ENCODE measurements at places on chromosomes 5 and 9.

GRCh38 chr9:18233311-18233710 is 240.6 kb upstream of the ADAMTSL1 start:
- DNase-seq, result no peak

DNA sequence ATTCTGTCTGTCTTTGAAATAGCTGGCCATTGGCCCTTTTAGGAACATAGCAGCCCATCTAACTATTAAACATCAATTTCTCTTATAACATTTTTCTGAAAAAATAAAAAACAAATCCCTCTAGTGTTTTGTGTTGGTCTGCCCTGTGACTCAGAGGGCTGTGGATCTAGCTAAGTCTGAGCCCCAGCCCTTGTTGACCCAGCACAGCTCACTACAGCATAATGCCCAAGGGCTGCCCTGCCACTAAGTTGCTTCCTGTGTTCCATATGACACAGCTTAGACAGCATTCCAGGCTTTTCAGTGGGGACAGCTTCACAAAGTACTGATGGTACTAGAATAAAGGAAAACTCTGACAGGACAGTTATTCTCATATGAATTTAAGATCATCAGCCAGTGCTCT is 136.0 kb downstream of the SCAMP1 start:
- DNase-seq, result no peak

GRCh38 chr5:151707567-151707966 is 20.9 kb upstream of the SPARC start:
- DNase-seq, result no peak

GRCh38 chr5:73796164-73797131 is 170.5 kb downstream of the ARHGEF28 start:
- DNase-seq, result peak; percentile 14

DNA sequence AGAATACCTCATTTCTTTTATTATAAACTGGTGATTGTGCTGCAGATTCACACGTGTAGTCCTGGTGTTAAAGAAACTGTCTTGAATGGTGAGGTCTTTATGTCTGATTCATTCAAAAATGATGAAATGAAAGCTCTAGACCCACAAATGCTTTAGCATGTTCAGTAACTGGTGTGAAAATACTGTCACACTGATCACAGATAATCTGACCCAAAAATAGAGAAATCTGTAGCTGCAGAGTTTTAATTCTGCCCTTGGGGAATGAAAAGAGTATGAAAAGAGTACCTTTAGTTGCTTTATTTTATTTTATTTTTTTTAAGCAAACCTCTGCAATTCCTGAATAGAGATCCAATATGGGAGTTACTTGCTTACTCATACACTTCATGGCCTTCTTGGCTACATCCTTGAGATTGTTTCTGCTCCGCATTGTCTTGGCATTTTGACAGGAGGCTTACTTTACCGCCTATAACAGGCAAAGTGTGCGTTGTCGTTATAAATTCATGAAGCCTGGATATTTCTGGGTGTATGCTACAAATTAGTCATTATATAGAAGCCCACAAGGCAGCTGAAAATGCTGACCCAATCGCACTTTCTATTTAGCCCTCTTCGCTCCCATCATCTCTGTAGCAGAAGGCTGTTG is 2.7 kb downstream of the RGMB start:
- DNase-seq, result no peak

- no peak for DNase-seq
Measured at GRCh38 chr5:136906545-136906944, 541.2 kb upstream of the TRPC7 start.

GRCh38 chr5:50969151-50970031 is 303.0 kb downstream of the PARP8 start:
- no peak for DNase-seq

GRCh38 chr5:32172923-32173266 is 1.2 kb downstream of the GOLPH3 start:
- DNase-seq, result peak; percentile 32

DNA sequence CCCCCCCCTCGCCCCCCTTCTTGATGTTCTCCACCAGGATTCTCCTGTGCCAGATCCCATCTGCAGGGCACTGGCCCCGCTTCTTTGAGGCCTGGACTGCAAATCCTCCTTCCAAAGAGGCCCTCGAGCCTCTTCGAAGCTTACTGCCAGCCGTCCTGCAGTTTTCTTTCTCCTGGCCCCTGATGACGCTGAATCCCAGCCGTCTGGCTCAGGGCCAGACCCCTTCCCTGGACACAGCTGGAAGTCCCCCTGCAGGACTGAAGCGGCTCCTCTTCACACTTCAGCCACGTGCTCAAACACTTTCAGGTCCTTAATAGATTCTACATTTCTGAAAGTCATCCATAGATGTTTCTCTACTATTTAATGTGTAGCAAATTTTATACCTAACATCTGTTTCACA is 121.5 kb downstream of the EHMT1 start:
- no peak for DNase-seq

DNA sequence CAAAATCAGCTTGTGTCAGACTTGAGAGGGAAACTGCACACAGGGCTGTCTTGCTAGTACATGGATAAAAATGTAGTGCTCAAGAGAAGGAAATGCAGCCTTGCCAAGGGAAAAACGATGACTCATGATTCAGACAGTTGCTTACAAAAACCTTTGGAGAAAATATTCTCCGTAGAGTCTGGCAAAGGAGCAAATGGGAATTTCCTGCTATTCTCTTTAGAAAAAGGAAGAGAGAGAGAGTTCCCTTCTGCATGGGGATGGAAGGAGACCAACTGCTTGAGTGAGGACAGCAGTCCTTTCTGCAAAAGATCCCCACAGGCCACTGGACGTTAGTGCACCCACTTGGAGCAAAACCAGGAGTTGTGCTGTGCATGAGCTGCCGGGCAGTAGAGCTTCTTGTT is 7.6 kb downstream of the IFNB1 start:
- no peak for DNase-seq

GRCh38 chr5:172334641-172335040 is 51.1 kb upstream of the UBTD2 start:
- DNase-seq, result no peak

DNA sequence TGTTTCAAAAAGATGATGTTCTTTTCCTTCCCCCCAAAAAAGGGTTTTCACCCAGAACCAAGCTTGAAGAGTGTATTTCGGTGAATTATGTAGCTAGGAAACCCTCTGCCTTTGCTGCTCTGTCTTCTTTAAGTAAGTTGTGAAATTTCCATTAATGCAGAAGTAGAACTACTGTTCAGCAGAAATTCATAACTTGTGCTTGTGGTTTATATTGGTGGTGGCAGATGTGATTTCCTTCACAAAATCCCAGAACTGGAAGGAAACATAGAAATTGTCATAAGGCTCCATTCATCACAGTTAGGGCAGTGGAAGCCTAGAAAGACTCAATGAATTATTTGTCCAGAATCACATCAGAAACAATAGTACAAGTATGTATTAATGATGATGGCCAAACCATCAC is 42.1 kb upstream of the DAB2 start:
- no peak for DNase-seq

GRCh38 chr9:100515578-100516494 is 42.9 kb downstream of the TMEFF1 start:
- no peak for DNase-seq

- no peak for DNase-seq
Measured at GRCh38 chr5:160462167-160462566, 40.5 kb downstream of the PTTG1 start.

GRCh38 chr9:92728831-92729734 is 35.5 kb downstream of the BICD2 start:
- DNase-seq, result no peak

DNA sequence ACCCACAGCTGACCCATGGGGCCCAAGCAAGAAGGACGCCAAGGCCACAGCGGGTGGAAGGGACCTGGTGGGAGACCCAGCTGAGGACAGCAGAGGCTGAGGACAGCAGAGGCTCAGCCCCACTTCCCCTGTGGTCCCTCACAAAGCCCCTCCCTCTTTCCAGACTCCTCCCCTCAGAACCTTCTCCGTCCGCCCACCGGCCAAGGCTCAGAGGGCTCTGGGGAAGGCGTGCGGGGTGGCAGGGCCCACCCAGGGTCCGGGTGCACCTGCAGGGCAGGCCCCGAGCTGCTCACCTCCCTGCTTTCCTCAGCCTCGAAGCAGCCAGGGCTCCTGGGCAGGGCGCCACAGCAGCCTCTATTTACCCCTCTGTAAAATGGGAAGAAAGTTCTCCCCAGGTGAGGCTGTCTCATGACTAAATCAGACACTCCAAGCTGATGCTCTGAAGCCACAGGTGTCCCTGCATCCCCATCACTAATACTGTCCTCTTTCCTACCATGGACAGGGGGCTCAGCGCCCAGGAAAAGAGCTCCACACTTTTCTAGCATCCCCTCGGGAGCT is 137.9 kb upstream of the PPP1R26 start:
- DNase-seq, result no peak

DNA sequence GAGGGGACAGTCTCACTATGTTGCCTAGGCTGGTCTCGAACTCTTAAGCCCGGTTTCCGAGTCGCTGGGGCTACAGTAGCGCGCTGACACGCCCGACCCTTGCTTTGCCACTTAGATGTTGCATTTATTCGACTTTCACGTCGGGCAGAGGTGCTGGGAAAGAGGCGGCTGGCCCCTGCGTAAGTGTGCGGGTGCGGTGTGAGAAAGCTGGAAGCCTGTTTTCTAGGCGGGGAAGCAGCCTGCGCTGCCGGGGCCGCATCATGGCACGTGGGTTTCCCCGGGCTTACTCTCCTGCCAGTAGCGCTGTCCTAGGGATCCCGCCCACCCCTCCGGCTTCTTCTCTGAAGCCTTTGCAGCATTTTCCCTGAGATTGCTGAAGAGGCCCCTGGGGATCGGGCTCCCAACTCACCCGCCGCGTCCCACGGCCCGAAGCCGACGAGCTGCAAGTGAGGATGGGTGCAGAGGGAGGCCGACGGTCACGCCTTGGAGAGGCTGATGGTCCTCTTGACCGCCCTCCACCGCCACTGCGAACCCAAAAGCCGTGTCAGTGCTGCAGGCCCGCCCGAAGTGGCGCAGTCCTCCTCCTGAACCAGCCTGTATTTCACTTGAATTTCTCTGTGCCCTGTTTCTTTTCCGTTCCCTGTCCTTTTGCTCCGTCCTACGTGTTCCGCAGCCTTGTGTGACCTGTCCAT is 5.8 kb upstream of the TRIM41 start:
- DNase-seq, result peak; percentile 75

GRCh38 chr9:81073821-81074220 is 615.5 kb downstream of the TLE1 start:
- no peak for DNase-seq

DNA sequence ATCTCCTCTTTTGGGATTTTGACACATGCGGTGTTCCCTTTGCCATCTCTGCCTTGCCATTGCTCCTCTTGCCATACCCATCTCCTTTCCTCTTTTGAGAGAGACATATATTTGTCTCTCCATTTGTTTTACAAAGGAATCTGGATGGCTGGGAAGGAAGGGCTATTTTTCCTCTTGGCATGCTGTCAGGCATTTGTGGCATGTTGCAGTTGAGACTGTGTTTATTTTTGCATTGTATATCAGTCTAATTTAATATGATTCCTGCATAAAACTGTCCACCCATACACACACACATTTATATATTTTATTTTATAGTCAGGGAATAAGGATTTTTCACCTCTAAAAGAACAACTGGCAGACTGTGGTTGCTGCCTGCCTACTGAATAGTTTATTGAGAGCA is 1105.8 kb upstream of the SEMA6A start:
- no peak for DNase-seq

DNA sequence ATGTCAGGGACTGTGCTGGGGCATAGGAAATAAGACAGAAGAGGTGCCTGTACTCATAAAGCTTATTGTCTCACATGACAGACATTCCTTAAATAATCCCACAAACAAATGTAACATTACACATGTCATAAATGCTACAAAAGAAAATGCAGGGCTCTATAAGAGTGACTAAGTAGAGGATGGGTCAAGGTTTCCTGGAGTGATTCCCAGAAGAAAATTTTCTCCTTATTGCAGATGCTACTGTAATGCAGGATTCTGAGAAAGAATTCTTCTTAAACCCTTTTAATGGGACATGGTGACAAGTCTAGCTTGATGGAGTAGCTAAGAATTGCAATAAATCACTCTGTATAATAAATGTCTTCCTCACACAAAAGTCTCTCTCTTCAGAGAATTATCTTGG is 55.7 kb downstream of the SH3TC2 start:
- no peak for DNase-seq

DNA sequence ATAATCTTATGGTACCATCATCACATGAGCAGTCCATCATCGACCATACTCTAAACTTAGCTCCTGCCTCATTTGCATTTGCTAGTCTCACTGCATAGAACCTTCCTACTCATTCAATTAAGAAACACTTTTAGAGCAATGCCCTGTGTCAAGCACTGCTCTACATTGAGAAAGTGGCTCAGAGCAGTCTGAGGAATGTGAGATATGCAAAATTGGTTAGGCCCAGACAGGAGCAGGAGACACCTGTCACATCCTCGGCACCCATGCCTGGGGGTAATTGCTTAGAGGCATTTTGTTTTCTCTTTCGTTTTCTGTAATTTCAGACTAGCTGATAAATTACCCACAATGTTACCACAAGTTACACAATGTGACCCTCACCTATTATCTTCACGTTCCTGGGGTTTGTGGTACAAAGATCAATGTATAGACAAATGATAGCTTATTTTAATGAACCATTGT is 4.9 kb upstream of the RARS1 start:
- DNase-seq, result peak; percentile 28

- no peak for DNase-seq
Measured at GRCh38 chr5:531749-532315, 7.6 kb upstream of the SLC9A3 start.

DNA sequence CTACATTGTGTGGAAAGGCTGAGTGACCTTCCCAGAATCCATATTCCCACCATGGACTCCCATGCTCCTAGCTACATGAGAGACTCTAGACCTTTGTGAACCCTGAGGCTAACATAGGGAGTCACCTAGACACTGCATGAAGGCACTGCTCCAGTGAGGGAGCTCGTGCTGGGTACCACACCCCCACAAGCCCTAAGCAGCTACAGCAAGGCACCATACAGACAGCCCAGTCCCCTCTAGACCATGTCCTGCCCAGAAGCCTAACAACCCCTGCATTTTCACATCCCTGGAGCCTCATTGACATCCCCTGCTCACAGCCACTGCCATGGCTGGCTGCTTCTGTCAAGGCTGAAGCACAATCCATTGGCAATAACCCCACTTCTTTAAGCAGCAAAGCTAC is 176.5 kb upstream of the CTNND2 start:
- no peak for DNase-seq

GRCh38 chr9:264231-264630 is 49.6 kb downstream of the DOCK8 start:
- DNase-seq, result no peak

GRCh38 chr5:78566747-78567425 is 81.7 kb downstream of the LHFPL2 start:
- DNase-seq, result no peak

DNA sequence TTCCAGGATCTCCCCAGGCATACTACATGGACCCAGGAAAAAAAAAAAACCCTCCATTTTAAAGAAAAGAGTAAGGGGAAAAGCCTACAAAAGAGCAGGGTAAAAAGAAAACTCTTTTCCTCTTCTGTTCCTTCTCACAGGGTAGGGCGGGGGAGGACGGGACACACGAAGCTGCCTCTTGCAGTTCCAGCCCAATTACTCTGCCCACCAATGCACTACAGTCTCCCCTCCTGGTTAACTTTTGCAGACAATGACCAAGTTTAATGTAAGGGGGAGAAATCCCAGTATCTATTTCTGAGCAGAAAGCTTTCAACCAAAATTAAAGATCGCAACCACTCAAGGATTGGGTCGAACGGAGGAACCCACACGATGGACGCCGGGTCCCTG is 1.3 kb downstream of the BRD3 start:
- peak; percentile 14 for DNase-seq

Measured in CD4-positive, alpha-beta T cell treated with Interleukin-17A for 1 hour (primary cell).